ENCODE measurements at places on chromosomes 7 and 10.

DNA sequence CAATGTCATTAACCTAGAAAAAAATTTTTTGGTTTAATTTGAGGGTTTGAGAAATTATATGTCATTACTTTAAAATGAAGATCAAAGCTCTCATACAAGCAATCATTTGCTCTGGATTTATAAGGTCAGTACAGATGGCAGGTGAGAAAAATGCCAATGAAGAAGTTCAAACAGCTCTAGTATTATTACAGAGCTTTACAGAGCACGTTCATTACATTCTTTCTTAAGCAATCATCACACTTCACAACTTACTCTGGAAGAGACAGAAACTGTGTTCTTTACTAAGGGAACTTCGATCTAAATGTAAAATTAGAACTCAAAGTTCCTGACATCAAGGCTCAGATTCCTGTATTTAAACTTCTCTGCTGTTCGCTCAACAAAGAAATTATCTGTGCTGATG, 153.4 kb downstream of the ATE1 start:
- no peak for DNase-seq

GRCh38 chr7:97218767-97219166, 101.3 kb downstream of the SDHAF3 start:
- DNase-seq, result no peak

- DNase-seq, result no peak
Measured at GRCh38 chr7:45944058-45944457, 23.0 kb upstream of the IGFBP3 start.

DNA sequence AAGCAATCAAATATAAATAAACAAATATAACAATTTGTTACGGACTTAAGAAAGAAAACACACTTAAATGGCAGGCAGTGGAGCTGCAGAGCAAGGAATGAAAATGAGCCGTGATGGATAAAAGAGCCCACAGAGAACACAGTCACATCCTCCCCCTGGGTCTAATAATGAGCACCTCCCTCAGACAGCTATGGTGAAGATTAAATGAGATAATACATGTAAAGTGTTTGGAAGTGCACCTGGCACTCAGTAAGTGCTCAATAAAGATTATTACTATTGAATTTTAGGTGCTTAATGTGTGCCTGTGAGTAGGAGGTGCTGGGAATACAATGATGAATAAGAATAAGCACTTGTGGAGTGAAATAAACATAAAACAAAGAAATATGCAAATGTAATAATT, 49.1 kb upstream of the CABCOCO1 start:
- DNase-seq, result no peak

GRCh38 chr7:71933426-71933825, 478.7 kb downstream of the CALN1 start:
- DNase-seq, result no peak

DNA sequence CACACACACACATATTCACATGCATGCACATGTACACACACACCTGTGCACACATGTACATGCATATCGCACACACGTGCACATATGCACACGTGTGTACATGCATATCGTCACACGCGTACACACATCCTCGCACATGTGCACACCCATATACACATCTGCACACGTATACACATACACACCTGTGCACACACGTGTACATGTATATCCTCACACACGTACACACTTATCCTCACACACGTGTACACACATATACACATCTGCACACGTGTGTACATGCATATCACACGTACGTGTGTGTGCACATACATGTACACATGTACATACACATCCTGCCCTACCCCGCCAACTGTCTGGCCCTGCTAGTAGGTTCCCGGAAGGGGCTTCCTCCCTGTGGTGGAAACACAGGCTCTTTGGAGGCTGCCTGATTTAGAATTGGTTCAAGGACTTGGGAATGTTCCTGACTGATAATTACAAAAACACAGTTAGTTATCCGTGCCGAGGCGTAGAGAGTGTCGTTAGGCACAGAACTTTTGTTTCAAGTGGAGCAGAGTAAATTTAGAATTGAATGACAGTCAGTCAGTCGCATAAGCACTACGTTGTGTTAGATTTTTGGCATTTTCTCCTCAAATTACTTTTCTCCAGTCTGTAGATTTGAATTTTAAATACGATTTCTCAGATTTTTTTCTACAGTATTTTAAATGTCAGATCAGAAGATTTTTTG, 18.5 kb upstream of the PRKAR1B start:
- no peak for DNase-seq

- DNase-seq, result no peak
Measured at GRCh38 chr10:43177595-43177994, 39.4 kb downstream of the CSGALNACT2 start.

- peak; percentile 64 for DNase-seq
Measured at GRCh38 chr10:112375721-112376395, 1.9 kb downstream of the ACSL5 start.
